ENCODE measurements at places on chromosomes 2 and 18.

DNA sequence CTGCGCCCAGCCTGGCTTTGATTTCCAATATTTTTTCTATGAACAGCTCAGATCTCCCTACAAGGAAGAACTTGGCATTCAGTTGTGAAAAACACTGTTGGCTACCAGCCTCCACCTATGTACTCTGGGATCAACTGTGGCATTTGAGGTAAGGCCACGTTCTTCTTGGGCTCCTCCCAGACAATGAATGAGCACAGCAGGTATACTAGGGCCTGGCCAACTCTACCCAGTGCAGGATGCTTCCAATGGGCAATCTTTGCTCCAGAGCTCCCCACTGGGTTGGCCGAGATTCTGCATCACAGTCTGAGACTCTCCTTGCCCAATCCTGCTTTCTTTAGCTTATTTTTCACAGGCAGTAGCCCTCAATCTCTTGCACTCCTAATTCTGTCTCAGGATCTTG is 75.9 kb downstream of the TMEM131 start:
- DNase-seq, result no peak

- no peak for DNase-seq
Measured at GRCh38 chr2:132581991-132582738, 87.8 kb downstream of the LYPD1 start.

GRCh38 chr2:181421131-181421458 is 36.1 kb upstream of the ITGA4 start:
- no peak for DNase-seq

DNA sequence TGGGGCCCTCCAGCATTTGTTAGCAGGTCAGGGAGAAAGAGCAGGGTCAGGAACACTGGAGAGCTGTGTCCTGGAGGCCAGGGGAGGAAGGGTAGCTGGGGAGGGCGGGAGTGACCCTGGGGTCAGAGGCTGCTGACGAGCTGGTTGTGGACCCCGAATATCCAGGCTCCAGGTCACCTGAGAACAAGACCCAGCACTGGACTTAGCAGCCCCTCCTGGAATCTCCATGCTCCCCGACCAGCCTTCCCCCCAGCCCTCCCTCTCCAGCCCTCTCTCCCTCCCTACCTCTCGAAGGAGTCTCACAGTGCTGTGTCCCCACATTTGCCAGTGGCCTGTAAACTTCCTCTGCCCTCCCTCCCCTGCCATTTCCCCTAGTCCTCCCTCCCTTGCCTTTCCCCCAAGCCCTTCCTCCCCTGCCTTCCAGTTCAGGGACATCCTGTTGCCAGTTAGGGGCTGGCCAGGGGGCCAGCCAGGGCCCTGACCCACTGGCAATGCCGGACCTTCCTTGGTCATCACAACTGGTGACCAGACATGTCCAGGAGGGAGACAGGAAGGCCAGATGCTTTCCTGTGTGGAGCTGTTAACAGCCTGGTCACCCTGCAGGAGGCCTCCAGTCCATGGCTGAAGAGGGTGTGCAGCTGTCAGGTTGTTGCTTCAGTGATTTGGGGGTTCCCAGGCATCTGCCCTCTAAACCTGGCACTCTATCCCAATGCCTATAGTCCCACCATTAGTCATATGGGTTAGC is 50.0 kb upstream of the FAHD2A start:
- DNase-seq, result no peak

GRCh38 chr18:40006634-40007033 is 1948.4 kb upstream of the PIK3C3 start:
- no peak for DNase-seq

- peak; percentile 84 for DNase-seq
Measured at GRCh38 chr2:223054193-223054781, 2.3 kb downstream of the KCNE4 start.

DNA sequence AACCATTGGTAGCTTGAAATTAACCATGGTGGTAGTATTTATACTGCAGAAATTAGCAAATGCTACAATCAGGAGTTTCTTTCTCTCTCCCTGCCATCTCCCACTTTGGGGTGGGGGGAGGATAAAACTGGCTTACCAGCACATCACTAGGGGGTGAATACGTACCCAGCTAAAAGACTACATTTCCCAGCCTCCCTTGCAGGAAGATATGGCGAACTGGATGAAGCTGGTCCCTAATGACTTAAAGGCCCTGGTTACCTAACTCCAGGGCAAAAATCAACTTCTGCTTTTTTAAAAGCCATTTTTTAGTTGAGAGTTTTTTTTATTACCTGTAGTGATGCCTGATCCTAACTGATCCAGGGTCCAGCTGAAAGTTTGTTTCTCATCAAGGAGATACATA is 70.3 kb upstream of the RAB12 start:
- no peak for DNase-seq

DNA sequence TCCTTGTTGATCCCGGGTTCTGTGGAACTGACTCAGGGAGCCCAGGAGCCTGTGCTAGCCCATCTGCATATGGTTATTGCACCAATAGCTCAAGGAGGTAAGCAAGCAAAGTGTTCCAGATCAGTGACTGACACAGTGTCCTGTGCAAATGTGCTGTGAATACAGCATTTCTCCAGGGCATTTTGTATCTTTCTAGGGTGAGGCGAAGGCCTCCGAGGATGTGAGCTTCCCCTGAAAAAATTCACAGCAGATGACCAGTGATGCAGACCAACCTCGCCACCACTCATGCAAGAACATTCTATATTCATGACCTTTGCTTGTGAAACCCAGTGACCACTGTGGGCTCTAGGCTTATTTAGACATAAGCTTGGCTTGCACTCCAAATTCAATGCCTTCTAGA is 15.2 kb upstream of the NT5DC4 start:
- DNase-seq, result no peak

DNA sequence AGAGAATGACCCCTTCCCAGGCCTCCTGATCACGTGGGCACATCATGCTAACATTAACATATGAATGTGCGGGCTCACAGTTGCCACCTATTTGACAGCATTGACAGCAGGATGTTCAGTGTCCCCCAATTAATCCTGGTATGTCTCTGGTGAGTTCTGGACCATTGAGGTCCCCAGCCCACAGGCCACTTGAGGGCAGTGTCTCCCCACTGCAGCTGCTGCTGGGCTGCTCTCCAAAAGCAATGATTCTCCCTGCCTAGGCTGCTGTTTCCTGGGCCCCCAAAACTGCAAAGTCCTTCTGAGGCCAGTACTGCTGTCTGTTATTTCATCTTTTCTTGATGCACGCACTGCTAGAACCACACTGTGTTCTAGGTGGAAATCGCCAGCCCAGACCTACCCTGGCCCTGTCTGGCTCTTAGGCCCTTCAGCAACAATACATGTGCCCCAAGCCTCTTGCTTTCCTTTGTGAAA is 52.7 kb upstream of the MAPK4 start:
- DNase-seq, result no peak

Measured in ascending aorta (tissue), 2 donors.